Activated CD8-positive, alpha-beta memory T cell treated with anti-CD3 and anti-CD28 coated beads for 1 hour (primary cell): ENCODE measurements at places on chromosomes 1 and 21.

DNA sequence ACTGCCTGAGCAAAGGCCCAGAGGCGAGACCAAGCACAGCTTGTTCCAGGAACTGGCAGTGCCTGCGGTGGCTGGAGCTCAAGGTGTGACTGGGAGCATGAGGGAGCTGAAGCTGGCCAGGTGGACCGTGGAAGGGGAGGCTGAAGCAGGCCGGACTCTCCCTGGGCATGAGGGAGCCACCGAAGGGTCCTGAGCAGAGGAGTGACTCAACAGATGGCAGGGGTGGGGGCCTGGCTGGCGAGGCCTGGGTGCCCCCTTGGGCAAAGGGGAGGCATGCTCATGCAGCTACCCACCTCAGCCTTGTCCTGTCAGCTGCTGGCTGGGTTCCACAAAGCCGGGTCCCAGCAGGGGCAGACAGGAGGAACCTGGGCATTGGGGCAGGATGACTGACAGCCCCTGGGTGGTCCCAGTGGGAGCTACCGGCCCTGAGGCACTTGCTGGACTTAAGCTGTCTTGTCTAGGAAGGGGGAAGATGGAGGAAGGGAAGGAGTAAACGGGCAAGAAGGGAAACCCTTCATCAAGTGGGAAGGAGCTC is 118.9 kb downstream of the LACTBL1 start:
- DNase-seq = no peak

- no peak for DNase-seq
Observed at GRCh38 chr1:109204484-109204883, 9.2 kb upstream of the SARS1 start.

DNA sequence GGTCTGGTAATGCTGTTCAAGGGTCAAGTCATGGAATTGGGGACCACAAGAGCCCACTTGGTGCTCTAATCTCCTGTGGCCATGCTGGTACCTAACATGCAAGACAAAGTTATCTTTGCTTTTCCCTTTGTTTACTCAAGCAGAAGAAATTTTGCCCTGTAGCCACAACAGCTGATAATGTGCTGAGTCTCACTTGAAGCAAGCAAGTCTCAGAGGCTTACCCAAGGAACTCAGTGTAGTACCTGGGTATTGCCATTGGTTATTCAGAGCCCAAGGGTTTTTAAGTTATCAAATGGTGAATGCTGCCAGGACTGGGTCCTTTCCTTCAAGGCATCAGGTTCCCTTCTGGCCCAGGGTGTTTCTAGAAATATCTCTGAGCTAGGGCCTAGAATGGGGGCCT is 198.9 kb upstream of the RNPC3 start:
- DNase-seq = no peak

DNA sequence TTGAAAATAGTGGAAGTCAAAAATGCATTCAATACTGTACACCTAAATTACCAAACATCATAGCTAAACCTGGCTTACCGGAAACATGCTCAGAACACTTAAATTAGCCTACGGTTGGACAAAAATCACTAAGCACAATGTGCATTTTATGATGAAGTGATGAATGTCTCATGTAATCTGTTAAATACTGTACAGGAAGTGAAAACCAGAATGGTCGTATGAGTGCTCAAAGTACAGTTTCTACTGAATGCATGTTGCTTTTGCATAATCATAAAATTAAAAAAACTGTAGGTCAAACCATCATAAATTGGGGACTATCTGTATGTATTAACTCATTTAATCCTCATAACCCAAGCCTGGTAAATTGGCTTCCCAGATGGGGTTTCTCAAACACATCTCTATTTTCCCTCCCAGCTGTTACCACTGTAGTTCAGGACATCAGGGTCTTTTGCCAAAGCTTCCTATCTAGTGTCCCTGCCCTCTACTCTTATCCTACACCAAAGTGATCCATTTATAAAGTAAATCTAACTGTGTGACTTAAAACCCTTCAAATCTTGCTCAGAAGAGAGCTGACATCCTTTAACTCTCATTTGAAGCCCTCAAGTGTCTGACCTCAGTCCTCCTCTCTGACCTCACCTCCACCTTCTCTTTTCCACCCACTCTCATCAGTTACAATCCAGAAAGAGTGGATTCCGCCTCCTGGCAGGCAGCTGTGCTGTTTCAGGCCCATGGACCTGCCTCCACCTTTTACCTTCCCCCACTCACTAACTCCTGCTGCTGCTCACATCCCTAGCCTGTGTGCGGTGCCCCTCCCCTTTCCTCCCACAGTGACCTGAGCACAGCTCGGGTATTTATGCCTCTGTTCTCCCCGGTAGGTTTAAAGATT is 356.4 kb upstream of the ST6GALNAC5 start:
- no peak for DNase-seq

- no peak for DNase-seq
Observed at GRCh38 chr1:59743324-59744091, 71.2 kb upstream of the HOOK1 start.

DNA sequence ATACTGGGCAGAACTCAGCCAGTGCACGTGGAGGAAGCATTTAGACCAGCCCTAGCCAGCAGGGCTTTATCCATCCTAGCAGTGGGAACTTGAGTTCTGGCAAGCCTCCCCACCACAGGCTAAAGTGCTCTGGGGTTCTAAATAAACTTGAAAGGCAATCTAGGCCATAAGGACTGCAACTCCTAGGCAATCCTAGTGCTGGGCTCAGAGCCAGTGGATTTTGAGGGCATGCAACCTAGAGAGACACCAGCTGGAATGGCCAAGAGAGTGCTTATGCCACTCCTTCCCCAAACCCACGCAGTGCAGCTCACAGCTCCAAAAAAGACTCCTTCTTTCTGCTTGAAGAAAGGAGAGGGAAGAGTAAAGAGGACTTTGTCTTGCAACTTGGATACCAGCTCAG is 70.5 kb upstream of the APOBEC4 start:
- no peak for DNase-seq

DNA sequence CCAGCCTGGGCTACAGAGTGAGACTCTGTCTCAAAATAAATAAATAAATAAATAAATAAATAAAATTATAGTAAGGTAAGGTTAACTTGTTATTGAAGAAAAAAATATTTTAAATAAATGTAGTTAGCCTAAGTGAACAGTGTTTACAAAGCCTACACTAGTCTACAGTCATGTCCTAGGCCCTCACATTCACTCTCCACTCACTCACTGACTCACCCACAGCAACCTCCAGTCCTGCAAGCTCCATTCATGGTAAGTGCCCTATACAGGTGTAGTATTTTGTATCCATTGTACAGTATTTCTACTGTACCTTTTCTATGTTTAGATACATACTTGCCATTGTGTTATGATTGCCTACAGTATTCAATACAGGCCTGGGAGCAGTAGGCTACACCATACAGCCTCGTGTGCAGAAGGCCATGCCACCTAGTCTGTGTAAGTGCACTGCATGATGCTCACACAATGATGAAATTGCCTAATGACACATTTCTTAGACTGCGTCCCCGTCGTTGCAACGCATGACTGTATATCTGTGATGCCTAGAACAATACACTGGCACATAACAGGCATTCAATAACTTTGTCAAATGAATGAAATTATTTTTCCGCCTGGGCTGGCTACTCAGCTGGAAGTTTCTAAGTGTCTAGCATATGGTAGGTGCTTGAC is 14.8 kb downstream of the KCNN3 start:
- DNase-seq = no peak

GRCh38 chr1:107821340-107821739 is 143.6 kb downstream of the VAV3 start:
- DNase-seq = no peak

- no peak for DNase-seq
Observed at GRCh38 chr21:42655796-42656770, 2.7 kb downstream of the PDE9A start.

- DNase-seq = no peak
Observed at GRCh38 chr1:88398338-88398737, 285.7 kb upstream of the PKN2 start.

DNA sequence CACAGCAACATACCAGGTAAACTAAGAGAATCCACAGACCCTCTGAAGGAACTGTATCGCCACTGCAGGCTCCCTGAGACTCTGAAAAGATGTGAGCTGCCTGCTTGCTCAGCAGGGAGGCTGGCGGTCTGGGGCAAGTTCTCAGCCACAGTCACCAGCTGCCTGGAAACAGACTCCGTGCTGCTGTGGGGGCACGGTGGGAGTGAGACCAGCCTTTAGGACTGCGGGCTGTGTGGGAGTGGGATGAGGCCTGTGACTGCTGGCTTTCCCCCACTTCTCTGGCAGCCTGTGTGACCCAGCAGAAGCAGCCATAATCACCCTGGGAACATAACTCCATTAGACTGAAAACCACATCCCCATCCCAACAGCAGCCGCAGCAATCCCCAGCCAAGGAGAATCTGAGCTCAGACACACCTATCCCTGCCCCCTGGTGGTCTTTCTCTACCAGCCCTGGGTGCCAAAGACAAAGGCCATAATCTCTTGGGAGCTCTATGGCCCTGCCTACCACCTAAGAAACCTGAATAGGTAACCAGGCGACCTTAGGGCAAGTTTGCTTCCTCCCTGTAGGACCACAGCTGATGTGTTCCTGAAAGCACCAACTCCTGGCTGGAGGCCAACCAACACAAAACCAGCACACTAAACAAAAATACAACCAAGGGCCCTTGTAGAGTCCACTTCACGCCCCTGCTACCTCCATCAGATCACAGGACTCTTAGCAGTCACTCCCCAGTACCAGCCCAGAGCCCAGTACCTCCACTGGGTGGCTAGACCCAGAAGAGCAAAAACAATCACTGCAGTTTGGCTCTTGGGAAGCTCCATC is 151.5 kb downstream of the SMYD3 start:
- no peak for DNase-seq

DNA sequence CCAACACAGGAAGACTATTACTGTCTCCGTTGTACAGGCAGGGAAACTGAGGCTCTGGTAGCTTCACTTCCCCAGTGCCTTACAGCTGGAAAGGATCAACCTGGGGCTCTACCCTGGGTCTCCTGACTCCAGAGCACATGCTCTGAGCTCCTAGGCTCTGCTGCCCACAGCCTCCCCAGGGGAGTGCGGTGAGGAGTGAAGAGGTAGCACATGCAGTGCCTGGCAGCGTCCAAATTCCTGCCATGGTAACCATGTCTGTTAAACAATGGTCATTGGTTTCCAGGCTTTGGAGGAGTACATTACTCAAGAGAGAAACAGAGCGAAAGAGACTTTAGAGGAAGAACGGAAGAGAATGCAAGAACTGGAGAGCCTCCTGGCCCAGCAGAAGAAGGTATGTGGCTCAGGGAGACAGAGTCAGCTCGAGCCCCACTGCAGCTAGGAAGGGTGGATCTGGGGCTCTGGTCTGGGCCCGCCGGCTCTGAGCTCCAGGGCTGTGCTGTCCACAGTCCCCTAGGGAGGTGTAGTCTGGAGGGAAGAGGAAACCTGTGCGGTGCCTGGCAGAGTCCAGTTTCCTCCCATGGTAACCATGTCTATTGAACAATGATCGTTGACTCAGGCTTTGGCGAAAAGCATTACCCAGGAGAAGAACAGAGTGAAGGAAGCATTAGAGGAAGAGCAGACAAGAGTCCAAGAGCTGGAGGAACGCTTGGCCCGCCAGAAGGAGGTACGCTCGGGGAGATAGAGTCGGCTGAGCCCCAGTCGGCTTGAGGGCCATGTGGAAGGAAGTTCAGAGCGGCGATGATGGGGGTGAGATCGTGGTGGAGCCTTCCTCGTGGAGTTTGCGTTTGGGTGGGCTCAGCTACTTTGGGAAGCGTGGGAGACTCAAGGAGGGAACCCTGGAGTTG is 64.6 kb upstream of the EFHD2 start:
- DNase-seq = no peak

DNA sequence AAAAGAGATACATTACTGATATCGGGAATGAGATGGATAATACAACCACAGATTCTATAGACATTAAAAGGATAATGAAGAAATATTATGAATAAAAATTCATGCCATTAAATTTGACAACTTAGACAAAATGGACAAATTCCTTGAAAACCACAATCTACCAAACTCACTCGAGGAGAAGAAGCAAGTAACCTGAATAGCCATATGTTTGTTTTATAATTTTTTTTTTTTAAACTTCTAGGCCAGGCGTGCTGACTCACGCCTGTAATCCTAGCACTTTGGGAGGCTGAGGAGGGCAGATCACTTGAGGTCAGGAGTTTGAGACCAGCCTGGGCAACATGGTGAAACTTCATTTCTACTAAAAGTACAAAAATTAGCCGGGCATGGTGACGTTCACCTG is 327.9 kb downstream of the VAV3 start:
- DNase-seq = no peak

DNA sequence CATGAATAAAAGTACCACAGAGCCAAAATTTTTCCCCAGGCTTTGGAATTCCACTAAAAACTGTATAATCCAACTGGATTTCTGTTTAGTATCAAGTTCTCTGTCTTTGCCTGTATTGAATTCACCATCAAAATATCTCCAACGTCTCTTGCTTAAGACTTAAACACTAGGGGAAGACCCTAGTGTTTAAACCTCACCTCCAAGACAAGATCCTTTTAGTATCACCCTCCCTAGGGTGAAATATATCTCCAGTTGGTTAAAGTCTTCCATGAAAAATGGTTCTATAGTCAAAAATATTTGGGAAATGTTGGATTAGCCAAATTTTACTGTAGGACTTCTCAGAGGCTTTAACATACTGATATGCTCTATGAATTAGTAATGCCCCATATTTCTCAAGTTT is 8.1 kb upstream of the XCL1 start:
- no peak for DNase-seq

DNA sequence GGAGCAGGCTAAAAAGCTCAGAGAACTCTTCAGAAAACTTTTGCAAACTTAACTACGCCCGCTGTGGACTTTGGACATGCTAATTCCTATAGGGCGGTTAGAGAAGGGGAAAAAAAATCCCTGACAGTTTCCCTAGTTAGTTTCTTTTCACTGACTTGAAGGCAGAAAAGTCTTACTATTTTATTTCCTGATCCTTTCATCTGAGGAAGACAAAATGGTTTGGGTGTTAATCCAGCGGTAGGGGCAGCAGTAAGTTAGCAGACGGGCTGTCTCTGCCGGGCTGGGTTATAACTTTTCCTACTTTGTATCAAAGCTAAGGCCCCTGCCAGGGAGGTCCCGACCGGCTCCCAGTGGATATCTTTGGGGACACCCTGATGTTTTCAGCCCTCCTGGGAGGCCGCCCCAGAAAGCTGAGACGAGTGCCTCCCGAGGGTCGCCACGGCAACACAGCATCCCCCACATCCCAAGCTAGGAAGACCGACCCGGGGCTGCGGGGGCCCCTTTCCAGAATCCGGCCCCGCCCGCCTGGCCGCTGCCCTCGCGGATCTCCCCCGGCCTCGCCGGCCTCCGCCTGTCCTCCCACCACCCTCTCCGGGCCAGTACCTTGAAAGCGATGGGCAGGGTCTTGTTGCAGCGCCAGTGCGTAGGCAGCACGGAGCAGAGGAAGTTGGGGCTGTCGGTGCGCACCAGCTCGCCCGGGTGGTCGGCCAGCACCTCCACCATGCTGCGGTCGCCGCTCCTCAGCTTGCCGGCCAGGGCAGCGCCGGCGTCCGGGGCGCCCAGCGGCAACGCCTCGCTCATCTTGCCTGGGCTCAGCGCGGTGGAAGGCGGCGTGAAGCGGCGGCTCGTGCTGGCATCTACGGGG is 162.6 kb downstream of the RUNX1 start:
- no peak for DNase-seq

- no peak for DNase-seq
Observed at GRCh38 chr1:109947582-109948284, 36.8 kb upstream of the AHCYL1 start.
